ENCODE measurements at places on chromosomes 13 and 19.
A peak's percentile ranks its signal among the peaks of the same experiment; 100 is the strongest.

- DNase-seq: no peak
Observed at GRCh38 chr13:43587376-43587775, 199.4 kb downstream of the ENOX1 start.

GRCh38 chr13:40786568-40786996, 2.8 kb upstream of the SLC25A15 start:
- no peak for DNase-seq

GRCh38 chr19:27775395-27775794, 1437.6 kb downstream of the UQCRFS1 start:
- DNase-seq: no peak

DNA sequence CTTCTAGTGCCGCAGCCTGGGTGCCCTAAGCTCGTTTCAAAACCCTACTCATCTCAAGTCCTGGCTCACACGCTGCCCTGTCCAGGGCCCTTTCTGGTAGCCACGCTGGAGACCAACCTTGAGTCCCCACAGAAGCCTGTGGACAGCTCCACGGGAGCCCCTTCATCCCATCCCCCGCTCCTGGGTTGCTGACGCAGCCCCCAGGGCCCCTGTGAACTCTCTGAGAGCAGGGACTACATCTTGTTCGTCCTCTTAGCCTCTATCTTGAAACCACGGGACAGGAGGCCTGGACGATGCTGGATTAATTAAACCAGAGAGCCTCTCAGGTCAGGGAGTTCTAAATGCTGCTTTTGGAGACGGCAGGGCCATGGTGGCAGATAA, 7.4 kb downstream of the MLLT1 start:
- no peak for DNase-seq

- DNase-seq: no peak
Observed at GRCh38 chr13:73169971-73170370, 111.2 kb downstream of the KLF5 start.

- no peak for DNase-seq
Observed at GRCh38 chr19:38511074-38511708, 77.7 kb downstream of the RYR1 start.

- DNase-seq: no peak
Observed at GRCh38 chr13:112060899-112061366, 6.0 kb upstream of the SOX1 start.

DNA sequence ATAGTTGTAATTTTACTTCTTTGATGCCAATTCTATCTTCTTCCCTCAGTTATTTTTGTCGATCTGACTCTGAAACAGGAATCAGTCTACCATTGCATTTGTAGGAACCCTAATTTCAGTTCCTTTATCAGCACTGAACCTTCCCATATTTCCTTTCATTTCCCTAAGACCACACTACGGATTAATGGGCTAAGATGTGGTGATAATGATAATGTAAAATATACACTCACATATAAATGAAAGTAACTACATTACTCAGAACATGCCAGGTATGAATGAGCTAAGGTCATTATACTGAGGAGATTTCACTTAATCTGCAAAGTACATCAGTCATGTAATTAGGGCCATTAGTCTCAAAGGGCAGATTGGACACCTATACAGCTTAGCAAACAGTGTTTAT, 60.2 kb upstream of the RFC3 start:
- DNase-seq: no peak

DNA sequence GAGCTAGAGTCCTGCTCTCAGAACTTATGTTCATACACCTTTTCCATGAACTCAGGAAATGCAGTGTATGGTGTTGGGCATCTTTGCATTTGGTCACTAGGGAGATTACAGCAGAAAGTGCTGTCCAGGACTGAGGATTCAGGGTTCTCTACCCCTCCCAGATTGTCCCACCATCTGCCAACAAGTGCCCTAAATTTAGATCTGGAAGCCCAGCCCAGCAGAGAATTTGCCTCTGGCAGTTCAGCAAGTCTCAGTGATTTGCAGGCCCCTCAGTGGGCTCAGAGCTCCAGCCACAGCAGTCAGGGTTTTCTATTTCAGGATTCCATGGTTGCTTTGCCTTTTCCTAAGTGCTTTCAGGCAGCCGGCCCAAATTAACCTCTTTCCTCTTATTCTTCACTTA, 23.4 kb downstream of the CNFN start:
- DNase-seq: no peak

GRCh38 chr19:55486971-55487923, 989 bp upstream of the SSC5D start:
- DNase-seq: peak; percentile 82
